ENCODE measurements at places on chromosomes 7 and 10.

DNA sequence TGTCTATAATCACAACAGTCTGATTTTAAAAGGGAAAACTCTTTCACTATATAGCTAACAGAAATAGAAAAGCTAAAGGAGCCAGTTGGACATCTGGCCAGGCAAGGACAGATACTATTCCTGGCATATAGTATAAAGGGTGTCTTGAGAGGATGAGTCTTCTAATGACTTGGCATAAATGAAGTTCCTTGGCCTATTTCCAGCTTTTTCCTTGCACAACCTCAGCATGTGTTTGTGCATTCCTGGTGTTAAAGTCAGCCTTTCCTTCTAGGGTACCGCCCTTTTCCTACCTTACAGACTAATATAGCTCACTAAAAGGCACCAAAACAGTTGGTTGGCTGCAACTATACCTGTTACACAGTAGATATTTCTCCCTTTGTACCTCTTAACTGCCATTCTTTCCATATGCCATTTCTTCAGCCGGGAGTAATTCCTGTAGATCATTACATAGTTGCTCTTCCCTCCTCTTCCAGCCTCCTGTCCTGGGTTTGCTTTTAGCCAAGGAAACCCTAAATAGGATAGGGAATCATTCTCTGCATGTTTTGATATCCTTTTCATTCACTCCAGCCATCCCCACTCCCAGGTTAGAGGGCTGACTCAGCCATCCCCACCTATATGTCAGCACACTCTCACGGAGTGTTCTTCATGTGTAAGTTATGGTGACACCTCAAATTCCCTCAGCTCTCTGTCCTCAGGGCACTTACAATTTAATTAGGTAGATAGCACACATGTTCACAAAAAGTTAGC lies 102.1 kb upstream of the MDFIC start:
- DNase-seq = no peak
- H3K4me1 ChIP-seq = no peaks in the 10 kb centered on the region
- H3K27me3 ChIP-seq = no peaks in the 10 kb centered on the region
- no peaks in the 10 kb centered on the region for H3K36me3 ChIP-seq
- no peak overlapping the region for H3K4me3 ChIP-seq

DNA sequence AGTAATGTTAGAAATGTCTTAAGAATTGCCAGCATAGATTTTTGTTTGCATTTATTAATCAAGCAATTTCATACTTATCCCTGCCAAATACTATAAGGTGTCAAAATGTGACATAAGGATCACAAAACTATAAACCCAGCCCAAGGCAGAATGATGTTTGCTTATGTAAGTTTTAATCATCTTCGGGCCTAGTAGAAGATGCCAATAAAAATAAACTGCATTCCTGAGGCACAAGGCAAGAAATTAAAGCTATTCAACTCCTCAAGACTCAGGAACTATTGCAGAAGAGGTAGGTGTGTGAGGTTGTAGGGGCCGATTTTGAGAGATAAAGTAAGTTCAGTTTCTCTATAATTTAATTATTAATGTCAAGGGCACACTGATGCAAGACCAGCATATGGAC lies 189.4 kb upstream of the AHR start:
- no peaks in the 10 kb centered on the region for H3K36me3 ChIP-seq
- no peaks in the 10 kb centered on the region for H3K27me3 ChIP-seq
- no peak overlapping the region for H3K4me3 ChIP-seq
- H3K4me1 ChIP-seq = no peaks in the 10 kb centered on the region

GRCh38 chr10:36026656-36027390 lies 384.7 kb upstream of the FZD8 start:
- DNase-seq = no peak
- no peak overlapping the region for H3K4me3 ChIP-seq
- no peaks in the 10 kb centered on the region for H3K4me1 ChIP-seq
- no peaks in the 10 kb centered on the region for H3K36me3 ChIP-seq
- H3K27ac ChIP-seq = no peak overlapping the region
- no peaks in the 10 kb centered on the region for H3K27me3 ChIP-seq

GRCh38 chr7:28169230-28169629 lies 11.4 kb downstream of the JAZF1 start:
- no peak overlapping the region for H3K4me3 ChIP-seq
- no peaks in the 10 kb centered on the region for H3K4me1 ChIP-seq
- H3K27ac ChIP-seq = no peak overlapping the region
- no peaks in the 10 kb centered on the region for H3K36me3 ChIP-seq
- DNase-seq = no peak
- no peaks in the 10 kb centered on the region for H3K27me3 ChIP-seq

Measured in liver (tissue), 10 donors.